ENCODE measurements at places on chromosomes 2 and 18.

GRCh38 chr2:187612857-187613256 is 58.6 kb upstream of the TFPI start:
- DNase-seq, result no peak

DNA sequence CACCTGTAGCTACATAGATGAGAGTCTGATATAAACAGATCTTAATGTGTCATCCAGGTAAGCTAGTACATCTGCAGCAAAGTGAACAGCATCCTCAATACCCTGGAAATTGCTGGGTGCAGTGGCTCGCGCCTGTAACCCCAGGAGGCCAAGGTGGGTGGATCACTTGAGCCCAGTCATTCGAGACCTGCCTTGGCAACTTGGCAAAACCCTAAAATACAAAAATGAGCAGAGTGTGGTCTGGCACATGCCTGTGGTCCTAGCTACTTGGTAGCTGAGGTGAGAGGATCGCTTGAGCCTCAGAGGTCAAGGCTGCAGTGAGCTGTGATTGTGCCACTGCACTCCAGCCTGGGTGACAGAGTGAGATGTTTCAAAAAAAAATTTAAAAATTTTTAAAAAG is 233.9 kb upstream of the SP5 start:
- no peak for DNase-seq

GRCh38 chr18:58542426-58543159 is 86.3 kb downstream of the ALPK2 start:
- DNase-seq, result no peak

DNA sequence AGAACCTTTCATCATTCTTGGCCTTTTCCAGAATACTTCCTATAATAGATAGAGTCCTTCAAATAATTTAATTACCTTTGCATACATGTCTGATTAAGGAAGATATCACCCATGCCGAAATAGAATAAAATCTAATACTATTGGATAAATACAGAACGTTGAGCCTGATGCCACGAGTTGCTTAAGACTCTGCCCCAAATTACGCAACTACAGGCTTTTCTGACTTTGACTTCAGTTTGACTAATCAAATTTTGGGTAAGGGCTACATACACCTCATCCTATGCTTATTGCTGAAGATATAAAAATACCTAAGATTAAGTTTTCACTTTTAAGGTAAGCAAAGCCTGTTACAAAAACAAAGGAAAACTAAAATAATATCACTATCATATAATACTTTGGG is 1065.1 kb upstream of the NRXN1 start:
- no peak for DNase-seq

DNA sequence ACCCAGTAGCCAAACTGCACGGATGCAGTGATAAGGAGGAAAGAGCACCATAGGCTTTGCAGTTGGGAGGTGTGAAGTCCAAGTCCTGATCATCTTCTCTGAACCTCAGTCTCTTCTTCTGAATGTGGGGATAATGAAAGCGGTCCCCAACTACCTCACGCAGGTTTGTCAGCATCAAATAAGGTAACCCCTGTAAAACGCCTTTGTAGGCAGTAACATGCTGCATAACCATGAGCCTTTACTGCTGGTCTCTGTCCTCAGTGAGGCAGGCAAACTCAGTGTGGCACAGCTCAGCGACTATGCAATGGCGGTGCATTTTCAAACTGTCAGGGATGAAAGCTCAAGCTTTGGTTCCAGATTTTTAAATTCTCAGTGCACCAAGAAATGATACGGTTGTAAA is 46.1 kb downstream of the DNMT3A start:
- DNase-seq, result no peak

- no peak for DNase-seq
Observed at GRCh38 chr18:63062246-63062645, 257.3 kb downstream of the BCL2 start.

DNA sequence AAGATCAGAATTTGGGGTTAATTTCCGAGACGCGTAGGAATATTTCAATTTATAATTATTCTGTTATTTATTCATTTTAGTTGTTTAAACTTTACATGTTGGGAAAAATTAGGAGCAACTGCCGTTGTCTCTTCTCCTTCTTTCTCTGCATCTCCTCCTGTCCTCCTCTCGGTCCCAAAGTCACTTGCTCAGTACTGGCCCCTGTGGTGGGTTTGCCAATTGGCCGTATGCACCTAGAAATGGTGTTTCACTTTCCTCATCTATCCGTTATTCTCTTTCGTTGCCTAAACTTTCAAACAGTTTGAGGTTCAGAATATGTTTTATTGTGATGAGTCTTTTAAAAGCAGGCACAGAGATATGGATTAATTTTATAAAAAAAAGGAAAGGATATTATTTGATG is 517.9 kb downstream of the PLCL1 start:
- no peak for DNase-seq

DNA sequence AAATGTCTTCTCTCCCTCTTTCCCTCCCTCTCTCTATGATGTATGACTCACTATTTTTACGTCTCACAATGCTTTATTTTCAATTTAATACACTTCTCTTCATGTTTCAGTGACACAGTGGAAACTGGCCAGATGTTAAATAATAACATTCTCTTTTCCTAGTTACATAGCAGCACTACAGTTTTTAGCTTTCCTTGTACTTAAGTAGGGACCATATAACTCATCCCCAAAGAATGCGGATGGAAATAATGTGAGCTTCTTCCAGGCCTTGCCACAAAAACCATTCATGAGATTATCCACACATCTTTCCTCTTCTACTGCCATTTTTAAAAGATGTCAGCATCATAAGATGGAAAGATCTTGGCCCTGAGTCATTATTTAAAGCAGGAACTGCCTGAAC is 789.4 kb downstream of the LRP1B start:
- DNase-seq, result no peak

DNA sequence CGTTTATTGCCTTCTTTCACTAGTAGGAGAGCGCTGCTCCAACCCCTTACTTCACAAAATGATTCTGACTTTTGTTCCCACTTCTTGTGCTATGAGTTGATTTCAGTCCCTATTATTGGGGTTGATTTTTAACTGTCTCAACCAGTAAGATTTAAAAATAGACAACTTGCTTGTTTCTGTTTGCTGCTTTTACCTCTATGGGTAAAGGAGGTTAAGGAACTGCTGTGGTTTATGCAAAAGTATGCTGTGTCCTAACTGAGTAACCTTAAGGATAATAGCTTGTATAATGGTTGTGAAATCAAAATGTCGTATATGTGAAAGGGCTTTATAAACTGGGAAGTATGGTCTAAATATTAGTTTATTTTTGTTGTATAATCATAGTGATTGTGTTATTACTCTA is 22.6 kb downstream of the ALMS1 start:
- DNase-seq, result no peak

DNA sequence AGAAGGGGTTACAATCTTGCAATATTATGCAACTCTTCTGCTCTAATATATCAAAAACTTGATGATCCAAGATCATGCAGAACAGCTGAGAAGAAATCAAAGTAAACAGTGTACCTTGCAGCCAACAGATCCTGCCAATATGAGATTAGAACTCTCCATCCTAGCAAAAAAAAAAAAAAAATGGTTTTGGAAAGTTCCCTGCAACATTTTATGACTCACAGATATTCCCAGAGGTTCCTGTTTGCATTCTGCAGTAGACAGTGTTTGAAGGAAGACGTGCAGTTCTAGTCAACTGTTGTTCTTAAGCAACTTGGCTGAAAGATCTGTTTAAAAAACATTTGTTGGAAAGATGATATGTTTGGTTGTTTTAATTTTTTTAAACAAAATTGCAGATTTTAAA is 103.6 kb upstream of the WDR75 start:
- DNase-seq, result no peak

All from activated naive CD4-positive, alpha-beta T cell treated with anti-CD3 and anti-CD28 coated beads, Interleukin-2, amount 10 ng/mL, durations not matched to agents 7 days and 5 days (primary cell).